ENCODE measurements at places on chromosomes 6 and 20. TPM values are rescaled to one million over a fixed set of nuclear protein-coding genes. Genes with fewer than 3 reads are reported as not detected.

- H3K4me1 ChIP-seq: no peaks in the 10 kb centered on the region
- H3K27me3 ChIP-seq: no peaks in the 10 kb centered on the region
- no peak overlapping the region for H3K27ac ChIP-seq
- no peak overlapping the region for H3K4me3 ChIP-seq
Observed at GRCh38 chr6:50986319-50986718, 167.6 kb downstream of the TFAP2B start.

- peak overlapping the region; percentile 61 for H3K27ac ChIP-seq
- H3K27me3 ChIP-seq: peaks cover 66% of the 10 kb centered on the region
- DNase-seq: peak; percentile 71
- H3K4me1 ChIP-seq: peaks cover 15% of the 10 kb centered on the region
- H3K4me3 ChIP-seq: peak overlapping the region; percentile 79
Observed at GRCh38 chr6:29792123-29793035, 35.2 kb upstream of the HLA-G start.

DNA sequence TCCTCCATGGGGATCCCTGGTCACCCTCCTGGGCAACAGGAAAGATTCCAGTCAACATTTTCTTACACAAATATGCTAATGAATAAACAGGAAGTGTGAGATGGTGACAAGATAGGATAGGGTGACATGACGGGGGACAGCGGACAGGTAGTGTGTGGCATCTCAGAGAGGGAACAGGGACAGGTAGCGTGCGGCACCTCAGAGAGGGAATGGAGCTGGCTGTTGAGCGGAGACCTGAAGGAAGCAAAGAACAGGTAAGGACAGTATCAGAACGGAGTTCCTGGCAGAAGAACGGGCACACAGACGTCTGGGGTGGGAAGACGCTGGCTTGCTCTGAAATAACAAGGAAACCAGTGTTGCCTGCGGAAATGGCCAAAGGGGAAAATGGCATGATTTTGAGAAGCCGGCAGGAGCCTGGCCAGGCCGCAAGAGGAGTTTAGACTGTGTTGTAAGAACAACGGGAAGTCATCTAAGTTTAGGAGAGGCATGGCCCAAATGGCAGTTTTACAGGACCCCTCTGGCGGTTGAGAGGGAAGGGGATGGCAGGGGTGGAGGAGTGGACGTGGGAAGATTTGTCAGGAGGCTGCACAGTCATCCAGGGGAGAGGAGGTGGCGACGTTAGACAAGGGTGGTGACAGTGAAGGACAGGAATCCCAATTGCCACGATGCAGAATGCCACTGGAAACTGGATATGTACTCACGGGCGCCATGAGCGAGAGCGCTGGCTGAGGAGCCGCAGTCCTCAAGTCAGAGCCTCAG, 111.6 kb downstream of the JPH2 start:
- no peak overlapping the region for H3K4me3 ChIP-seq
- H3K27me3 ChIP-seq: peaks cover 13% of the 10 kb centered on the region
- peaks cover 76% of the 10 kb centered on the region for H3K4me1 ChIP-seq
- H3K36me3 ChIP-seq: no peaks in the 10 kb centered on the region
- DNase-seq: no peak
- H3K27ac ChIP-seq: no peak overlapping the region

The HRH3 gene
- total RNA-seq: not detected

- no peak overlapping the region for H3K27ac ChIP-seq
- no peak for DNase-seq
- no peaks in the 10 kb centered on the region for H3K4me1 ChIP-seq
- peaks cover 2% of the 10 kb centered on the region for H3K36me3 ChIP-seq
Observed at GRCh38 chr6:70575899-70576495, 9.3 kb downstream of the SDHAF4 start.

DNA sequence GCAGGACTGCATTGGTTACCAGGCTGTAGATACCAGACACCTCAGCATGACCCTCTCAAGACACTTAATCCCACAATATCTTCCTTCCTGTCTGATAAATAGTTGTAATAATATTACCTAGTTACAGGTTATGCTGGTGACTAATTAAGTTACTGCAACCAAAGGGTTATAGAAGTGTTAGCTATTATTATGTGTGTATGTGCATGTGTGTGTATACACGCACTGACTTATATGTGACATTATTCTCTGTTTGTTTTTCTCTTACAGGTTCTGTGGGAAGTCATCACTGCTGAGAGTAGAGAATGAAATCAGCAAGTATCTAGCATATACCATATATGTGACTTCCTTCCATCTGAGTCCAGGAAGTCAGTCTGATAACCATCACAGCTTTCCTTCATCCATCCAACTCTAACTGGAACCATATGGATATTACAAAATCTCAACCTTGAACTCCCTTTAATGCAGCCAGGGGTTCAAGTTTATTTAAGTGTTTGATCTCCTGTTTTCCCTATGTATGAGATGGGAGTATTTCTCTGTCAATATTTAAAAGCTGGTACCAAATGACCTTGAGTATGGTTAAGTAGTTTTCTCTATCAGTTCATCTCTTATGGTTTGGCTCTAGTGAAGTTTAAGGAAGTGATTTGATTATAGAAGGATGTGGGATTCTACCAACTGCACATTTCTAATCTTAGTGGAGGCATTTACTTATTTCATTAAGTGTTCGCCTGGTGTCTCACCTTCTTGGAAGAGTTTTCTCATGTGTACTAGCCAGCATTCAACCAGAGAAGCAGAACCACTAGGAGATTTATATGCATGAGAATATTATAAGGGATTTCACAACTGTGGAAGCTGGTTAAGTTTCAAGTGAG, 313.2 kb downstream of the HIVEP2 start:
- H3K4me1 ChIP-seq: peaks cover 20% of the 10 kb centered on the region
- no peak overlapping the region for H3K27ac ChIP-seq
- no peak for DNase-seq
- H3K27me3 ChIP-seq: no peaks in the 10 kb centered on the region
- H3K36me3 ChIP-seq: peaks cover 1% of the 10 kb centered on the region

All from activated T-cell treated with anti-CD3 and anti-CD28 coated beads, Interleukin-2, amount 50 U/mL, for 72 hours (primary cell).